ENCODE measurements at places on chromosomes 11 and 22.

DNA sequence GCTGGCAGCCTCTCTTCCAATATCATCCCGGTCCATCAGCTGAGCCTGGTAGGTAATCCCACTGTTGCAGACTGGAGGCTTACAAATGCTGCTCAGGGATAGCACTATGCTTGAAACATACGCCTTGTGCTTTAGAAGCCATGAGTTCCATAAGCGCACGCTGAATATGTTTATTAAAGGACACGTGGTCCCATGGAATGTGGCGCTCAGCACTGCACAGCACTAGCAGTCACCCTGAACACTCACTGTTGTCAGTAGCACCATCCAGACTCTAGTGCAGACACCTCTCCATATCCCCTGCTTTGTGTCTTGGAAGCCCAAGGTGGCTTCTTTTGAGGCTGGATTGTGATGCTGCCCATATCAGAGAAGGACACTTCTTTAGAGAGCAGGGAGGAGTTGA lies 120.9 kb downstream of the MAML2 start:
- DNase-seq, result no peak

GRCh38 chr11:47571895-47572294 lies 6.5 kb downstream of the PTPMT1 start:
- no peak for DNase-seq

- DNase-seq, result no peak
These were observed 31.5 kb downstream of the TSG101 start for GRCh38 chr11:18495271-18495670.

- DNase-seq, result no peak
These were observed 150.1 kb upstream of the PGR start for GRCh38 chr11:101279728-101280127.

DNA sequence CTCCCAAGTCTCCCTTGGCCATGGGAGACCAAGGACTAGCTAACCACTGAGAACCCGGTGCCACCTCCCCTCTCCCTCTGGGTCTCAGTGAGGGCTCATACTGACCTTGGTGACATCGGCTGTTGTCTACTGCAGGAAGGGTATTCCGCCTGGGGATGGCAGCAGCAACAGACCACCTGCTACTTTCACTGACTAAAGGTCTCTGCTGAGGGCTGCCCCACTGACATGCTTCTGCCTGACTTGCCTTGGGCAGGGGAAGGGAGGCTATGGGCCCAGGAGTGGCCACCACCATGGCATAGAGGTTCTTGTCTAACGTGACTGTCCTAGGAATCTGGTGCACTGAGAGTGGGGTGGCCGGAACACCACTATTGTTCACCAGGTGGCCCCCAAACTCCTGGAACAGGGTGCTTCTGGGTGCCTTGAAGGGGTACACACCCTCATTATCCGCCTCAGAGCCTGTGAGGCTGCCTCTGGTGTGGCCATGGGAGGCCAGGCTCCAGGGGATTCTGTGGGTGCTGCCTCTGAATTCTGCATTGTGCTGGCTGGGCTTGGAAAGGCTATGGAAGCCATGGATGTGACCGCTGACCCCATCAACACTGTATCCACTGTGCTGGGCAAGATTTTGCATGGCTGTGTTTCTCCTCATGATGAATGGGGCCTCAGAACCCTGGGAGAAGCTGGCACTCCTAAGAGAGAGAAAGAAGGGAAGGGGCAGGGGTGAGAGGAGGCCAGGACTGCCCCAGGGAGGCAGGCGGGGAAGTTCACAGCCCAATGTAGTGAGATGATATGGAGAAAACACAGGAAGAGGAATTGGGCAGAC lies 38.3 kb downstream of the GAB4 start:
- DNase-seq, result no peak

- DNase-seq, result no peak
These were observed 3.1 kb downstream of the DRD4 start for GRCh38 chr11:640021-640706.

GRCh38 chr11:70538641-70539359 lies 140.5 kb downstream of the CTTN start:
- no peak for DNase-seq

GRCh38 chr11:95937358-95937757 lies 13.5 kb upstream of the MTMR2 start:
- DNase-seq, result no peak

GRCh38 chr22:24887260-24887659 lies 59.2 kb downstream of the LHFPL7 start:
- no peak for DNase-seq

DNA sequence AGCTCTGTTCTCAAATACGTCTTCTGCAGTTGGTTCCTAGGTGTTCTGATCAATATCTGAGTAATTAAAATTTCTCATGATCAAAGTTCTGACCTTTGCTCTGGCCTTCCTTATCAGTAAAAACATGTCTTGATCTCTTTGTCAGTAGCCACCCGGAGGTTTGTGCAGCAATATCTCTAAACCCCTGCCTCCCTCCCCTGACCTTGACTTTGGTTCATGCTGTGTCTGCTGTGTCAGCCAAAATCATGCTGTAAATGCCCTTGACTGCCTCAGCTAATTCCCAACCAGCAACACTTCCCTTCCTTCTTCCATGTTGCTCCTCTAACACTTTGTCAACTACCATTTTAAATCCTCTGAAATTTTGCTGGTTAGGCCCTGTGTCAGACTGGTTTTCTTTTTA lies 424.7 kb downstream of the FAM181B start:
- DNase-seq, result no peak

DNA sequence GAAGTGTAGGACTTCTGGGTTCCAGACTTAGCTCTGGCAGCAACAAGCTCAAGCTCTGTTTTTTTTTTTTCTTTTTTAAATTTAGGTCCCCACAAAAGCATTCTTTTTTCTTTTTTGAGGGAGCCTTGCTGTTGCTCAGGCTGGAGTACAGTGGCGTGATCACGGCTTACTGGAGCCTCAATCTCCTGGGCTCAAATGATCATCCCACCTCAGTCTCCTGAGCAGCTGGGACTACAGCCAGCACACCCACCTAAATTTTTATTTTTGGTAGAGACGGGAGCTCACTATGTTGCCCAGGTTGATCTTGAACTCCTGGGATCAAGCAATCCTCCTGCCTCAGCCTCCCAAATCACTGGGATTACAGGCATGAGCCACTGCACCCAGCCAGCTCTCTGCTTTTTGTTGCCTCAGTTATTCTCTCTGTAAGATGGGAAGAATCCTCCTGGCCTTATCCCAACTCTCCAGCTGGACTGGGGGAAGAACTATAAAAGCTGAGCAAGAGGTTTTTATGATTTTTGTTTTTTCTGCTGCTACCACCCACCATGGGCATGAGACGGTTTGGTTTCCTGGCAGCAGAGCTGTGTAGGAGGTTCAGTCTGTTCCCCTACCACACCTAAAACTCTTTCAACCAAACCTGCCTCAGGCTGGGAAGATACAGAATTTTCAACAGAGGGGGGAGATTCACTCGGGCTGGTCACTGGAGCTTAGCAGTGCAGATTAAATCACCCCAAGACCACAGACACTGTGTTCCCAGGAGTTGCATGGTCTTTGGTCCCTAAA lies 11.6 kb upstream of the MTFP1 start:
- no peak for DNase-seq

DNA sequence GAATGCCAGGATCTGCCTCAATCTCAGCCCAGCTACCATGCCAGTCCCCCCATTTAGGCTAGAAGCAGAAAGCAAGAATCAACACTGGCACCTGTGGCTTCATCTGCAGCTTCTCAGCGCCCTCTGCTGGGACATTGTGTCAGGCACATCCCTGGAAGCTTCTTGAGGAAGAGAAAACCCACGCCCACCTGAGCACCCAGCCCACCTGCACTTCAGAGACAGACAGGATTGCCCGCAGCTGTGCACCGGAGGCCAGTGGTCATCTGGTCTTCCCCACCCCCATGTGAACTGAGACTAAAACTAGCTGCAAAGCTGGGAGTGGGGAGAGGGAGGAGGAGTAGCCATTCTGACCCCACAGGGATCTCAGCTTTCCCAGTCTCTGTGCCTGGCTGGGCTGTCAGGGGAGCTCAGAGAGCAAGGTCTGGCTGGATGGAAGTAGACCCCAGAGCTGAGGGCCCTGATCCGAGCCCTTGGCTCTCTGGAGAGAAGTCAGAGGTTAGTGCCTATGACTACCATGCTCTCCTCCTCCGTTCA lies 66.8 kb downstream of the FEZ1 start:
- peak; percentile 66 for DNase-seq

- peak; percentile 62 for DNase-seq
These were observed 22.3 kb downstream of the HPS4 start for GRCh38 chr22:26461188-26461810.

- DNase-seq, result no peak
These were observed 43.2 kb upstream of the CLDN5 start for GRCh38 chr22:19567157-19568009.

DNA sequence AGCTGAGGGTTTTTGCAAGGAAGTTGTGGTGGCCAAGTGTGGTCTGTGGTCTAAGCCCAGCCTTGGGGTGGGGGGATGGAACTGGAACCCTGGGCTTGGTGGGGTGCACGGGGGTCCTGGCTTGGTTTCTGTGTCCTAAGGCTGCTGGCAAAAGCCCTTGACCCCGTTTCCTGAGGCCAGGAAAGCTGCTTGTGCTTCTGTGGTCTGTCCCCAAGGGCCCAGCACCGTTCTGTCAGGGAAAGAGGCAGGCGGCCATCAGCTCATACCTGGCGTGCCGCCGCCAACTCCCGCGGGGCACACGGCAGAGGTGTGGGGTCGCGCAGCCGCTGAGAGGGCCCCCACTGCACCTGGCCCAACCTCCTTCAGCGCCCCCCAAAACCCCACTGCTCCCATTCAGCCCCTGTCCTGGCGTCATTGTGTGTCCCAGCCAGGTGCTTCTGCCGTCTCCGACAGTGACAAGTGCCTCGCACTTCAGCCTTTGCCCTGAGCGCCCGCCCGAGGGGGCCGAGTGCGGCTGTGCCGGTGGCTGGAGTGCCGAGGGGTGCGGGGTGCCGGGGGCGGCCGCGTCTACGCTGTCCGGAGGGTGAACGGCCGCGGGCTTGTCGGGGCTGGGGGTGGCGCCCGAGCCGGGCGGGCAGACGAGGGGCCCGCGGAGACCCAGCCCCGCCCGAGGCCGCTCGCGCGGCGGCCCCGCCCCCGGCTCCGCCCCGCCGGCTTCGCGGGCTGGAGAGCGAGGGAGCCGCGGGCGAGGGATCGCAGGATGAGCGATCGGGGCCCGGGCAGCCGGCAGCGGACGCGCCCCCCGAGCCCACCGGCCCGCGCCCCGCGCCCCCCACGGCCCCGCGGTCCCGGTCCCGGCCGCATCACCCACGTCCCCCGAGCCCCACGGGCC lies at the start of gene CNIH2:
CNIH2 (plus strand) TSS at position 705 of the 892 bp plus-strand sequence. CDS start 282 bp downstream, outside the sequence.
- peak; percentile 82 for DNase-seq

- DNase-seq, result peak; percentile 82
These were observed 1.1 kb upstream of the ATG16L2 start for GRCh38 chr11:72812967-72813739.

- DNase-seq, result no peak
These were observed 802.5 kb downstream of the DLG2 start for GRCh38 chr11:84824624-84825023.

DNA sequence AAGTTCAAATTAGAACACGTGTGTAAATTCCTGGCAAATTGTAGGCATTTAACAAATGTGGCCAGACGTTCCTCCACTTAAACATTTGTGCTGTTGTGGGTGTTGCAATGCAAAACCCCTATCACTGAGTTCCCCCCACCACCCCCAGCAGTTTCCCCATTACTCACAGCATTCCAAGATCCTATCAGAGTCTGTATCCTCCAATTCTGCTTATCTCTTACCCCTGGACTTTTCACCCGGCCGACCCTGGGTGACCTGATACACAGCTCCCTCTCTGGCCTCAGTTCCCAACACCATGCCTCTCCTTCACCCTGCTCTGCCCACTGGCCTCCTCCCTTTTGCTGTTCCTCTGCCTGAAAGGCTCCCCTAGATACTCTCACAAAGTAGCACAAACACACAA lies 31.4 kb upstream of the AQP11 start:
- DNase-seq, result no peak

DNA sequence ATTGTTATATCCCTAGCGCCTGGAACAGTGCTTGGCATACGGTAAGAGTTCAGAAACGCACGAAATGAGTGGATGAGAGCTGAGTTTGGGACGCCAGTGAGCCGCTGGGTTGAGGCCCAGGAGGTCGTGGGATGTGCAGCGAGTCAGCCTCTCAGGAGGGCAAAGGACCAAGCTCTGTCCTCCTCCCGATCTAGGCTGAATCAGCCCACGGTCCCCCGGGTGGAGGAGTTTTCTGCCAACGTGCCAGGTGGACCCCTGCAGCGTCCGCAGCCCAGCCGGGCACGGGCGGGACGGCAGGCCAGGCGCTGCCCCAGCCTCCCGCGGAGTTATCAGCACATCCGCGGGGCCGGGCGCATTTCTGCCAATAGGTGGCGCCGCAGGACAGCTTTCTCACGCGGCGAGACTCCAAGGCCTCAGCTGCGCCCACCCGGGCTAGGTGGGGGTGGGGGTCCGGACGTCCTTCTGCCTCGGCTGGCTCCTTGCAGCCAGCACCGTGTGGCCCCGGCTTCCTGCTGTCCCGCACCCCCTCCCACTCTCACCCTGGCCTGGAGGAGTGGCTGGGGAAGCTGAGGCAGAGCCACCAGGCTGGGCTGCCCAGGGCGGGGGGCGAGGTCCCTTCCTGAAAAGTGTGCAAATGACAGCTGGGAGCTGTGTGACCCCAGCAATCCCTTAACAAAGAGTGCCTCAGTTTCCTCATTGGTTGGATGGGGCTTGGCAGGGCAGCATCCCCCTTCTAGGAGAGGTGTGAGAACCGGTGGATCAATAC lies 2.2 kb upstream of the RPS19BP1 start:
- DNase-seq, result peak; percentile 77

- DNase-seq, result peak; percentile 17
These were observed 44.9 kb upstream of the VSTM5 start for GRCh38 chr11:93895106-93895862.

DNA sequence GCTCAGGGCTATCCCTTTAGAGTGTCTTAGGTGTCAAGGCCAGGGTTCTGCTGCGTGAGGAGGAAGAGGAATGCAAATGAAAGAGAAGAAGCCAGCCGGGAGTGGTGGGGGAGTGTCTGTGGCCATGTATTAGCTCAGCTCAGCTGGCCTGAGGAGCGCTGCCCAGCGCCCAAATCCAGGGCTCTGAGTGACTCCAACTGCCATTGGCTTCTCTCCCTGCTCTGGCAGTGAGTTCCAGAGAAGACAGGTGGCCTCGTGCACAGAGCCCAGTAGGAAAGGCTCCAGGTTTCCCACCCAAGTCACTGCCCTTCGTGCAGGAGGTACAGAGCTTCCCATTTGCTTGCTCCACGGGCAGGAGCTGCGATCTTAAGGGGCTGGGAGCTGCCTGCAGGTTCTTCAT lies 302.0 kb downstream of the KIRREL3 start:
- DNase-seq, result no peak

GRCh38 chr22:25350551-25350971 lies 131.1 kb downstream of the CRYBB2 start:
- DNase-seq, result no peak

- no peak for DNase-seq
These were observed 7.2 kb upstream of the CCDC83 start for GRCh38 chr11:85848006-85848405.

DNA sequence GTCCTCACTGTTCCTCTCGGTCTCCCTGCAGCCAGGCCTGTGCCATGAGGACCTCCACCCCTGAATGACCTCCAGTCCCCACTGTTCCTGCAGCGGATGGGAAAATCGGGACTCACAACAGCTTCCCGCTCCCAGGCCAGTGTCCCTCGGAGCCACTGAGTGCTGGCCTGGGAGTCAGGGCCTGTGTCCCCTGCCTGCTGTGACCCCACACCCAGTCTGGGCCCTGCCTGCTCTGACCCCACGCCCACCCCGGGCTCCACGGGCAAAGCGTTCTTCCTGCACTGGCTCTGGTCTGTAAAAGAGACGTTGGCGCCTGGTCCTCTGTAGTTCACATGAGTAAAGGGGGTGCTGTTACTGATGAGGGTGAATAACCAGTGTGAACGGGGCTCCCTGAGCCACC lies 73.0 kb upstream of the SHISAL1 start:
- no peak for DNase-seq
